ENCODE measurements at places on chromosomes 5 and 9.

DNA sequence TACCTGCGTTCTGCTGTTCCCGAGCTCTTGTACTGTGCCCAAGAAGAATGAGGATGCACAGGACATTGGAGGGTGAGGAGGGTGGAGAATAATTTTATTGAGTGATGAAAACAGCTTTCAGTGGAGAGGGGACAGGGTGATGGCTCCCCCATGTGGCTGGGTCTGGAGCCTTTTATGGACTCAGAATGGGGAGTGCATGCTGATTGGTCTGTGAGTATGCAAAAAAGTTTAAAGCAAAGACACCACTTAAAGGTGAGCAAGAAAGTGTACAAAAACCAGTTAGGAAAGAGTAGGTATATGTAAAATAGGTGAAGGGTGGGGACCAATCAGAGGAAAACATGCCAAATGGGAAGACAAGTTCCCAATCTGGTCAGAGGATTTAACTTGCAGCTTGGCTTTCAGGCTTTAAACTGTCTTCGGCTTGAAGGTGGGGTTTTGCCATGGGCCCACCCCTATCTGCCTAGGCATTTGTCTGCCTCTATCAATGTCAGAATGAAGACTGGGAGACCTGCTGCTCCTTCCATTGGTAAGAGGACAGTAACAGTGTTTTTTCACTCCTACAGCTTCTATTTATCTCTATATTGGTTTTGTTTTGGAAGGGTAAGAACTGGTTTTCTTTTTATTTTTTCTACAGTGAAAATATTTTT, 118.0 kb upstream of the RAI14 start:
- no peak for DNase-seq

GRCh38 chr9:127578952-127579853, 32.9 kb upstream of the STXBP1 start:
- DNase-seq: peak; percentile 64

GRCh38 chr5:107724642-107725041, 53.9 kb upstream of the EFNA5 start:
- DNase-seq: no peak

- DNase-seq: no peak
Observed at GRCh38 chr5:33852319-33852718, 39.5 kb downstream of the ADAMTS12 start.

GRCh38 chr9:26951794-26952193, 4.4 kb upstream of the IFT74 start:
- DNase-seq: no peak

GRCh38 chr5:39578887-39579497, 154.2 kb upstream of the DAB2 start:
- no peak for DNase-seq

All from activated T-helper 1 cell treated with Interleukin-2 at 50 U/mL for 16 hours (primary cell).